ENCODE measurements at places on chromosomes 4 and X. TPM values are rescaled to one million over a fixed set of nuclear protein-coding genes. Genes with fewer than 3 reads are reported as not detected.

Gene MAN2B2
- 5.2 TPM for polyA plus RNA-seq

Gene HSD17B13
- not detected for polyA plus RNA-seq

Gene MXRA5
- 0.28 TPM for polyA plus RNA-seq

Gene ZFP42
- polyA plus RNA-seq: not detected

Gene TEX11
- polyA plus RNA-seq: not detected

Gene KLHL4
- polyA plus RNA-seq: 4.7 TPM

Gene RADX
- polyA plus RNA-seq: 67.5 TPM

Gene BEX1
- 1,035 TPM for polyA plus RNA-seq

Gene AFP
- 0.14 TPM for polyA plus RNA-seq

Gene TAF1
- polyA plus RNA-seq: 28.8 TPM

Gene GNPDA2
- 40.7 TPM for polyA plus RNA-seq

Gene FAM9B
- polyA plus RNA-seq: not detected

Gene EVC2
- polyA plus RNA-seq: 0.27 TPM

Gene FGF13
- polyA plus RNA-seq: 242 TPM

Gene HSFX1
- 0.57 TPM for polyA plus RNA-seq

Gene ODAPH
- 2.5 TPM for polyA plus RNA-seq

Gene RS1
- not detected for polyA plus RNA-seq

Gene SHROOM3
- 8.0 TPM for polyA plus RNA-seq

Gene TNIP3
- polyA plus RNA-seq: not detected

Gene MMGT1
- polyA plus RNA-seq: 17.5 TPM

Gene UGT2A1
- not detected for polyA plus RNA-seq

Gene EIF2S3
- polyA plus RNA-seq: 93.9 TPM
